ENCODE measurements at places on chromosomes 2 and 18. TPM values are rescaled to one million over a fixed set of nuclear protein-coding genes. Genes with fewer than 3 reads are reported as not detected.

DNA sequence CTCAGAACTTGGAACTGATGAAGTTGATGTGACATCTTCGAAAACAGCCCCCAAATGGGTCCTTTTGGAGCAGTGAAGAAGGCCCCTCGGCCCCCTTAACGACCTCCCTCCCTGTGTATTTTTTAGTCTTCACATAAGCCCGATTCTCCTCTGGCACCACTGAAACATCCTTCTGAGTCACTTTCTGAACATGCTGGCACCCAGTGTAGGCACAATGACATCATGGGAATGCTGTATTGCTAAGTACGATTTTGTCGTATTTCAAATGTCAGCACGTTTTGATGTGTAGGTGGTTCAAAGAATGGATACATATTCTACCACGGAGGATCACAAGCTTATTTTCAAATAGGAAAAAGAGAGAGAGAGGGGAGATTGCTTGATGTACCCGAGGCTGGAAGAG lies 111.7 kb upstream of the RIOK3 start:
- DNase-seq, result no peak

- no peak for DNase-seq
Observed at GRCh38 chr2:67930156-67930555, 132.6 kb downstream of the C1D start.

- no peak for DNase-seq
Observed at GRCh38 chr2:196431076-196431475, 208.4 kb upstream of the CCDC150 start.

DNA sequence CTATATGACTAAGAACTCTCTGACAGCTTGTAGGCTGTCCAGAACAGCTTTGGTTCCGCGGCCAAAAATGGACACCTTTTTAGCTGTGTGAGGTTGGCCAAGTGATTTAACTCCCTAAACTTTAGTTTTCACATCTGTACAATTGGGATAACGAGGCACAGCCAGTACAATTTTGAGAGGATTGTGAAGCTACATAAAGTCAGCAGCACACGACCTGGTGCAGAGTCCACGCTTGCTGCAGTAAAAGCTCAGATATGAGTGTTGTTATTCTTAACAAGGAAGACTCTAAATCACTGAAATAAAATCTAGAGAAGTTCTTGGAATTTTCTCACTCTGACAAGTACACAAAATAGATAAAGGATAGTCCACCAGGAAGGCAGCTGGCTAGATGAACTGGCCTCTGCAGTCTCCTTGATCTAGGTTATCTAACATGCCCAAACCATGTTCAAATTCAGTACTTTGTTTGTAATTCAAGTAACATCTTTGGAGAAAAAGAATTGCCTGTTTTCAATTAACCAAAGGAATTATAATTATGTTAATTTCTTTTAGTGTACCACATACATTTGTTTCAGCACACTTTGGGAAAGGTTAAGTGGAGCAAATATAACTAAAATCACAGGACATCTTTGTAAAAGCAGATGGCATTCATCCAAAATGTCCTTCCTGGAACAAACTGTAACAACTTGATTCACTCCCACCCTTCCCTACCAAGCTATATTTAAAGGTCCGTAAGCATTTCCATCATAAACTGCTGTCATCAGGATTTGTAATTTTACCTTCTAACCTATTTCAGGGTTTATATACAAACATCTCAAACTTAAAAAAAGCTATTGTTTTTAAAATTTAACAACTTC lies 201.7 kb upstream of the STK17B start:
- no peak for DNase-seq

- no peak for DNase-seq
Observed at GRCh38 chr2:95053543-95053942, 28.0 kb downstream of the MAL start.

DNA sequence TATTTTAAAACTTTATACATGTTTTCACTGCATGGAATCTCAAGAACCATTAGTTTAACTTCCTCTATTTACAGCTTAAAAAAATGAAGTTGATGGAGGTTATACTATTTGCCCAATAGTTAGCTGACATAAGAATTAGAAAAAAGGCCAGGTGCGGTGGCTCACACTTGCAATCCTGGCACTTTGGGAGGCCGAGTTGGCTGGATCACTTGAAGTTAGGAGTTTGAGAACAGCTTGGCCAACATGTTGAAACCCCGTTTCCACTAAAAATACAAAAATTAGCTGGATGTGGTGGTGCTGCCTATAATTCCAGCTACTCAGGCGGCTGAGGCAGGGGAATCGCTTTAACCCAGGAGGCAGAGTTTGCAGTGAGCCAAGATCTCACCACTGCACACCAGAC lies 125.1 kb upstream of the CDH19 start:
- DNase-seq, result no peak

DNA sequence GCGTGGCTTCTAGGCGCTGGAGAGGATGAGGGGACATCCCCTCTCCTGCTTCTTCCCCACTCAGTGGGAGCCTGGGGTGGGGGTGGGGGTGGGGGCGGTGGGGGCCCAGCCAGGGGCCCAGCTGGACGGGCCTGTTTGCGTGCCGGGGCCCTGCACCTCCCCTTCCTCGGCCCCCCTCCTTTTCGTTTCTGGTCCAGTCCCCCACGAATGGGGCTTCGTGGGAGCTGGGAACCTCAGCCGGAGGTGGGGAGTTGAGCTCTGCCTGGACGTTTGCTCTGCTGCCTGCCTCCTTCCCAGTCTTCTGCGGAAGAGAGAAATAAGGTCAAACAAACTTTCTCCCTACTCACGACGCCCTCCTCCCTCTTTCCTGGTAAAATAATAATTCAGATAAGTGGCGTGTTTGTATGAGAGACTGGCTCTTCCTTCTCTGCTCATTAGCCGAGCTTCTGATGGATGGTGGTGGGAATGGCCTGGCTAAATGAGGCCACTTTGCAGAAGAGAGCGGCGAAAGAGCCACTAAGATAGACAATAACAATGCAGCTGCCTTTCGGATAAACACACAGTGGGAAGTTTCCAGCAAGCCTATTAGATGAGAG lies 782 bp downstream of the MTA3 start:
- no peak for DNase-seq

- no peak for DNase-seq
Observed at GRCh38 chr2:186559370-186559769, 30.5 kb upstream of the ITGAV start.

DNA sequence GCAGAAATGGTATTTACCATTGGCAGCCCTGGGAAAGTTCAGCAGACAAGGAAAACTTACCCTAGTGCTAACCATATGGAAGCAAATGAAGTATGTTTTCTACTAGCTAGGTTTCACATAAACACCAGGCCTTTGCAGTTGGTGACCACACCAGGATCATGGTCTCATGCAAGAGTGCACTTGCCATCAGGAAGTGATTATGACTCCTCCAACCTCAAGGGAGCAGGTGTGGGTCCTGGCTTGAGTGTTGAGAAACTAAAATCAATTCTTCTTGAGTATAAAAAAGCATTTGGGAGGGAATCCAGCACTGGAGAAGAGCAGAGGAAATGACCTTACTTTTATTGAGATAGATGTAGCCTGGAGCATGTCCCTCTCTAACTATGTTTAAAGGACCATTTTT lies 56.8 kb upstream of the SPAG16 start:
- no peak for DNase-seq

- DNase-seq, result no peak
Observed at GRCh38 chr2:68837861-68838341, 33.3 kb downstream of the BMP10 start.

- DNase-seq, result no peak
Observed at GRCh38 chr2:15127301-15127700, 433.8 kb downstream of the NBAS start.

DNA sequence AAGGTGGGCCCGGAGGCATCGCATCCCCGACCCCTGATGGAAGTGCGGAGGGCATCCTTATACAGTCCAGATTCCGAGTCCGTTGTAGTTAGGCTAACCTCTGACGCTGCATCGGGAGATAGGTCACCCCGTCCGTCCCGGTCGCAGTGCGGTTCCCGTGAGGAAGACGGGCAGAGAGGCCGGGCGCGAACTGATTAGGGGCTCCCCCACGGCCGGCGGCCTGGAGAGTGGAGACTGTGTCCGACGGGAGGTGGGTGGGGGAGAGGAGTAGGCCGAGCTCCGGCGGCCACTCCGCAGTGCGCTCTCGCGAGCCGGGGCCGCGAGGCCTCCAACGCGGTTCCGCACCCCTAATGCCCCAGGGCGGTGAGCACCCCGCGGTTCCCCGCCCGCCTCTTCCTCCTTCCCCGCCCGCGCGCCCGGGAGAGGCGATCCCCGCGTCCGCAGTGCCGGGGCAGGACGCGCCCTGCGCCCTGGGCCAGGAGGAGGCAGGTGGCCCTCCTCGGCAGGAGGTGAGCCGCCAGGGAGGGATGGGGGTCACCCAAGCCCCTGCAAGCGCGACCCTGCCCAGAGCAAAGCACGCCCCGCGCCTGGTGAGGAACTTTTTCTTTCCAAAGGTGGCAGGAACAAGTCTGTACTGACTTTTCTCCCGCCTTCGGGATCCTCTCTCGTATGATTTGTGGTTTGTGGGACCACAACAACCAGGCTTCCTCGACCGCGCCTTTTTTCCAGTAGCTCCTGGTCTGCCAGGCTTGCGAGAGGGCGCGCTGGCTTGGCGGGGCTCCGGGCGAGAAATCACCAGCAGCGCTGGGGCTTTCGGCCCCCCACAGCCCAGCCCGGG lies 1.4 kb upstream of the SP5 start:
- no peak for DNase-seq

GRCh38 chr2:2452961-2453360 lies 121.9 kb upstream of the MYT1L start:
- DNase-seq, result no peak

- no peak for DNase-seq
Observed at GRCh38 chr2:170822290-170823087, 5.8 kb downstream of the GAD1 start.

- no peak for DNase-seq
Observed at GRCh38 chr2:19538411-19538963, 180.1 kb upstream of the OSR1 start.

GRCh38 chr18:35164133-35164532 lies 76.7 kb upstream of the ZNF397 start:
- DNase-seq, result no peak

DNA sequence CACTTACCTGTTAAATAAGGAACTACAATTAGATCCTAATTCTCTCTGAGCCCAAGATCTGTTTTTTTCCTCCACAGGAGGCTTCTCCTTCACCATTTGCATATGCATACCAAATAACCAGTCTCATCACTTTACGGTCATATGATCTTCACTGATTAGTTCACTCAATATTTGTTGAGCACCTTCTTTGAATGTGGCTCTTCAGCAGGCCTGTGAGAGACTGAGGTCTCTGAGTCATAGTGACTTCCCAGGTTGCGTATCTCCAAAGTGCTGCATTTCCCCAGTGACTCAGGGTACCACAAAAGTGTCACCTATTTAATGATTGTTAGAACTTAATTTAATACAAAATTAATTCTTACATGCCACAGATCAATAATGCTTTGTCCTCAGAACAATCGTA lies 108.8 kb upstream of the TRIB2 start:
- DNase-seq, result no peak

- DNase-seq, result no peak
Observed at GRCh38 chr2:222869252-222869560, 8.4 kb downstream of the ACSL3 start.

- no peak for DNase-seq
Observed at GRCh38 chr18:76914314-76914713, 92.0 kb downstream of the ZNF236 start.

DNA sequence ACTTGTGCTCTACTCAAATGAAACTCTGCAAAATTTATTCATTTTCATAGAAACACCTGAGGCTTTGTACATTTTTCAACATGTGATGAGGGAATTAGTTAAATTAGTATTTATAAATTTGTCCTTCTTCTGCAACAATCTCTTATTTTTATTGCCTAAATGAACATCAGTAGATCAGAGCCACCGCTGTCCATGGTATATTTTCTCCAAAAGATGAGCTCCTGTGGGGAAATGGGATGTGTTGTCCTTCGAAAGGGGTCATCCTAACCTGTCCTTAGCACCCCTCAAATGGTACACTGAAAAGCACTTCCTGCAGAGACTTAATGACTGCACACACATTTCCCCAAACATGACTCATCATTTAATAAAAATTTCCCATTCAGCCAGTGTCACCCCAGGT lies 714.6 kb downstream of the MBD2 start:
- DNase-seq, result no peak

GRCh38 chr18:36284671-36285295 lies 12.7 kb upstream of the FHOD3 start:
- no peak for DNase-seq

GRCh38 chr2:22701561-22702160 lies 683.3 kb upstream of the KLHL29 start:
- DNase-seq, result no peak

GRCh38 chr2:197073701-197074433 lies 147.4 kb upstream of the PGAP1 start:
- no peak for DNase-seq

The HOXD4 gene
- 40.2 TPM for polyA plus RNA-seq

The METTL8 gene
- polyA plus RNA-seq, result 11.8 TPM

The KIF5C gene
- 7.8 TPM for polyA plus RNA-seq

The POLR1A gene
- polyA plus RNA-seq, result 18.7 TPM

The BOK gene
- 32.1 TPM for polyA plus RNA-seq

The FIGN gene
- polyA plus RNA-seq, result 10.0 TPM

The GCG gene
- polyA plus RNA-seq, result not detected

The TCF23 gene
- 0.59 TPM for polyA plus RNA-seq

The SLC8A1 gene
- 67.8 TPM for polyA plus RNA-seq

The BOLL gene
- not detected for polyA plus RNA-seq

The ANKRD62 gene
- polyA plus RNA-seq, result 0.20 TPM

The PRKRA gene
- 79.2 TPM for polyA plus RNA-seq

The FABP1 gene
- 27.9 TPM for polyA plus RNA-seq

The IRS1 gene
- 15.3 TPM for polyA plus RNA-seq

All from right renal pelvis (tissue), 4 donors.